Cortex of kidney (tissue), 1 donor: ENCODE measurements at places on chromosomes 5 and 9.

- DNase-seq, result no peak
These were observed 1111.8 kb downstream of the TAF11L14 start for GRCh38 chr5:18745988-18746615.

DNA sequence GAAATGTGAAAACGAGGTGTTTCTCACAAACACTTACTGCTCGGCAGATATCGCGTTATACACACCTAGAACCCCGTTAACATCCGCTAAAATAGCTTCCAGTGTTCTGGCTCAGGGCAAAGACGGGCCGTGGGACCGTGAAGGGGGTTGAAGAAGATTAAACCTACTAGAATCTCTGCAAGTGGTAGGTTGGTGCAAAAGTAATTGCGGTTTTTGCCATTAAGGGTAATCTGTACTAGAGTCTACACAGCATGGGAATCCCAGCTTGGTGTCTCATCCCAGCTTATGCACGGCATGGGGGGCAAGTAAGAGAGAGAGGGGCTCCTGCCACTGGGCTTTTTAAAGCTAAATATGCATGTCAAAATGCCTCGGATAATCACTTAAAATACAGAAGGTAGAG lies 43.9 kb downstream of the HRH2 start:
- no peak for DNase-seq

DNA sequence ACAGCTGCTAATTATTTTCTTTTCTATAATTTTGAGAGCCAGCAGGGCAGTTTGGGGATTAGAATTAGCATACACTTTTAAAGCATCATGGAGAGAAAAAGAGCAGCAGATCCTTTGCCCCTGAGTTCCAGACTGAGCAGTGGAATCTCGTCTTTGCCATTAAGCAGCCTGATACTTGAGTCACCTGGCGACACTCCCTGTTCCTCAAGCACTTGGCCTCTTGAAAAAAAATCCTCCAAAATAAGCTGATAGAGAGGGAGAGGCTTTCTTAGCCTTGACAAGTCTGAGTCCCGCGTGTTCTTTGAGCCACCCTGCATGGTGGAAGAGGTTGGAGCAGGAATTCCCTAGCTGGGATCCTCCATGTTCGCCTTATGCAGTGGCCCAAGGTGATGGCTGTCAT lies 398.3 kb downstream of the IRX2 start:
- no peak for DNase-seq

DNA sequence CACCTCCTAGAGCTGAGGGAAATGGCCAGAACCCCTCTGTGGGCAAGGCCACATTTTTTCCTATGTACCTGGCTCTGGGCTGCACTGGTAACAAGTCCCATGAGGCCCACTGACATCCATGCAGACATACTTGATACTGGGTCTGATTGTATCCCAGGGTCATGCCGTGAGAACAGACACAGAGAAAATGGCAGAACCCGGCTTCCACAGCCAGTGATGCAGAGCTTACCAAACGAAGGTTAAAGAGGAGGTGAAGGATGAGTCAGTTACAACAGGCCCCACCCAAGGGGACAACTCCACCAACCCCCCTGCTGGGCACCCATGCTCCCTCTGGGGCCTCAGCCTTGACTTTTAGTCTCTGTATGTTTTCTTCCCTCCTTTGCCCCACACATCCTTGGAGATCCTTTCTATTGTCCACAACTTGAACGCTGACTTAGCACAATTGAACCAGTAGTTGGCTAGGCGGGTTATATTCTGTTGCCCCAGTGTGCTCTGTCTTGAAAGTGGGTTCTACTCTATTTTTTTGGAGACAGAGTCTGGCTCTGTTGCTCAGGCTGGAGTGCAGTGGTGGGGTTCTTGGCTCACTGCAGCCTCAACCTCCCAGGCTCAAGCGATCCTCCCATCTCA lies 93.5 kb downstream of the DAP start:
- no peak for DNase-seq

DNA sequence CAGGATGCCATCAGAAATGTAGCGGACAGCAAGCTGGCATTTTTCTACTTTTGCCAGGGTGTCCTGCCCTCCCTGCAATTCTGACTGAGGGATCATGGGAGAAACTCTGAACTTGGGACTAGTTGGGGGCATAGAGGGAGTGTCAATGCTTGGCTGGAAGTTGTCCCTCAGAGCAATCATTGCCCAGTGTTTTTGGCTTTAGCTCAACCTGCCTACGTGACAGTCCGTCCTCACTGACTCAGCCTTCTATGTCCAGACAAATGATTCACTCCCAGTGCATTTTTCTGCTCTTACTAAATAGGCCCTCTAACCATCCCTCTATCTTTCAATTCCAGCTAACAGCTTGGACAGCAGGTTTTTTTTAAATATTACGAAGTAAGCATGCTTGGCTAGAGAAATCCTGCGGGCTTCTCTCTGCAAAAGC lies 627.4 kb downstream of the TLR4 start:
- DNase-seq, result no peak

DNA sequence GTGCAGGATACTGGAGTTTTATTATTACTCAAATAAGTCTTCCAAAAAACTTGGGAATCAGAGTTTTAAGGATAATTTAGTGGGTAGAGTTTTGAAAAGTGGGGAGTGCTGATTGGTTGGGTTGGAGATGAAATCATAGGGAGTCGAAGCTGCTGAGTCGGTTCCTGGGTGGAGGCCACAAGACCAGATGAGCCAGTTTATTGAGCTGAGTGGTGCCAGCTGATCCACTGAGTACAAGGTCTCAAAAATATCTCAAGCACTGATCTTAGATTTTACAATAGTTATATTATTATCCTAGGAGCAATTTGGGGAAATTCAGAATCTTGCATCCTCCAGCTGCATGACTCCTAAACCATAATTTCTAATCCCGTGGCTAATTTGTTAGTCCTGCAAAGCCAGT lies 804.9 kb upstream of the SEMA6A start:
- DNase-seq, result no peak

- no peak for DNase-seq
These were observed 252.9 kb downstream of the MAT2B start for GRCh38 chr5:163758283-163758711.
